ENCODE measurements at places on chromosomes 12 and 14.

- no peak for DNase-seq
Observed at GRCh38 chr14:64702493-64703394, 1.5 kb upstream of the PLEKHG3 start.

DNA sequence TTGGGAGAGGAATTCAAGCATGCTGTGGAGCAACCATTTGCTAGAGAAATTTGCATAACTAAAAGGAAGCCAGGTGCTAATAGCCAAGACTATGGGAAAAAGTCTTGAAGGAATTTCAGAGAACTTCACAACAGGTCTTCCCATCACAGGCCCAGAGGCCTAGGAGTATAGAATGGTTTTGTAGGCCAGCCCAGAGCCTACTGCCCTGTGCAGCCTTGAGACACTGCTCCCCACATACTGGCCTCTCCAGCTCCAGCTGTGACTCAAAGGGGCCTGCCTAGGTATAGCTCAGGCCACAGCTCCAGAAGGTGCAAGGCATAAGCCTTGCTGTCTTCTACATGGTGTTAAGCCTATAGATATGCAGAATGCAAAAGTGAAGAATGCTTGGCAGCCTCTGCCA, 227.1 kb downstream of the SLC2A13 start:
- DNase-seq = no peak

- DNase-seq = no peak
Observed at GRCh38 chr12:29730481-29730880, 53.3 kb downstream of the TMTC1 start.

DNA sequence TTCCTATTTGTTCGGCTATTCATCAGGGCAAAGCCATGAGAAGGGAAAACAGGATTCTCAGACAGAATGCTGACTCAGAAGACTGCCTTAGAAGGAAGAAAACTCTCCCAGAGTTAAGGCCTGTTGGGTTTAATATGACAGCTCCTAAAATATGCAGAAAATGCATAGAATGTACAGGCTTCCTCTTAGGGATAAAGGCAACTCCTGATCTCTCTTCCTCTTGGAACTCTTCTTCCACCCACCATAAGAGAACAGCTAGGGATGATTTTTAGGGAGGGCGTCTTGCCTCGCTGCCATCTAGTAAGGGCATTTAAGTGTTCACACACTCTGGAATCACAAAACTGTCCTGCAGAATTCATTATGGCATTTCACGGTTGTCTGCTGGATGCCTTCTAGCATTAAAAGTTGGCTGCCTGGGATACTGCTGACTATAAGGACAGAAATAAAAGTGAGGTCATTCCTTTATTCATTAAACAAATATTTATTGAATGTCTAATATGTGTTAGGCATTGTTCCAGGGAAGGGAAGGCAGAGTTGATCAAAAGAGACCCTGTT, 73.7 kb downstream of the DCAF5 start:
- no peak for DNase-seq

DNA sequence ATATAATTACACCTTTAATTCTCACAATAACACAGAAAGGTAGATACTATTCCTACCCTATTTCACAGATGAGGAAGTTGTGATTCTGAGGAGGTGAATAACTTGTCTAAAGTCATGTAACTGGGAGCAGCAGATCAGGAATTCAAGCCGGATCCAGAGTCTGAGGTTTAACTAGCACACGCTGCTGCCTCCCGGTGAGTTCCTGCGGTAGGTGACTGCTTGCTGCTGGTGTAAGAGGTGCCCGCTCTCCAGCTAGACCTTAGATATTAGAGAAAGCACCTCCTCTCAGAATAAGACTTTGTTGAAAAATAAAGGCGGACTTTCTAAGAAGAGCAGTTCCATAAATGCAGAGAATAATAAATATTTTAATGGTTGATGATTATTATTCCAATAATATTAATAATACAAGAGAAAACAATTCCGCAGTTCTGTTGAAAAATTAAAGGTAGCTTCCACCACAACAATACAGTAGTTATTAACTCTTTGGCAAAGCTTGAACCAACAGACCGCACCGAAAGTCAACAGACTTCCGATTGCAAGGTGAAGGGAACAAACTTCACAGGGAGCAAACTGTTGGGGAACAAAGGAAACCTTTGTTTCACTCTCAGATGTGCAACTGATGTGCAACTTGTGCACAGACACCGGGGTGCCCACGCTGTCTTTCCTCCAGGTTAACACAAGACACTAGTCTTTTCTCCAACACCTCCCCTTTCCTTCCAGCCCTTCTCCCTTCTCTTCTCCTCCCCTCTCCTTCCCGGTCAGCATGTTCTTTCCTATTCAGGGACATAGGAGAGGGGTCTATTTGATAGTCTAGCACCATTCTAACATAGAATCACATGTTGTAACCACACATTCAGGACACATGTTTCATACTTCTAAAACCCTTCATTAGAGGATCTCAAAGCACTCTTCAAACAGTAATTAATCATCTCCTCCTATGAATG, 73.2 kb upstream of the EGLN3 start:
- DNase-seq = no peak

- no peak for DNase-seq
Observed at GRCh38 chr12:49702676-49703215, 4.5 kb downstream of the FMNL3 start.

GRCh38 chr12:16030744-16031143, 119.6 kb downstream of the DERA start:
- DNase-seq = no peak

DNA sequence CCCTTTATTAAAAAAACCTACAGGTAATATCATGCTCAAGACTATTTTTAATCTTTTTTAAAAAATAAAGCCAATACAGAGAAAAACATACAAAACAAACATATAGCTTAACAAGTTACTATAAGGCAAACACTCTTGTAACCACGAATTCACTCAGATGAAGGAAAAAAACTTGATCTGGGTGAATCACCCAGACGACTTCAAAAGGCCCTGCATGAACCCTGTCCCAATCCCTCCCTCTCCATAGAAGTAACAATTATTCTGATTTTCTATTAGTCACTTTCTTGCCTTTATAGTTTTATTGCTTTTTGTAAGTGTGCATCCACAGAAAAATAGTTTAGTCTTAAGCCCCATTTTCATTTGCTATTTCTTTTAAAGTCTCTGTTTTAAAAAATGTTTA, 72.6 kb downstream of the LRP6 start:
- DNase-seq = no peak

GRCh38 chr14:88092529-88092928, 87.6 kb downstream of the GPR65 start:
- no peak for DNase-seq

GRCh38 chr12:121892673-121893561, 4.3 kb downstream of the PSMD9 start:
- no peak for DNase-seq

DNA sequence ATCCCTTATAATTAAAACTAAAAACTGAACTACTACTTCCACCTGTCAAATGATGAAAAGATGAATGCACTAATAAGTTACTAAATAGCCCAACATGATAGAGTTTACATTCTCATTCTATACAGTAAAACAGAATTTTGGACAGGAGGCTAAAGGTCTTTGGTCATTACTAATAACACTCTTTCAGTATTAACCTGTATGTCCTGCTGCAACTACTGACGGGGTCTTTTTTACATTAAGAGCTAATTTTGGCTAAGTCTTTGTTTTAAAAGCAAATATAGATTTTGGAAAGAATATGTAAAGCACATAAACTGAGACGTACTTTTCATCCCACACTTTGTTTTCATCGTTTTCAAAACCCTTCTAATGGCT, 175.4 kb upstream of the CDKN3 start:
- DNase-seq = no peak

DNA sequence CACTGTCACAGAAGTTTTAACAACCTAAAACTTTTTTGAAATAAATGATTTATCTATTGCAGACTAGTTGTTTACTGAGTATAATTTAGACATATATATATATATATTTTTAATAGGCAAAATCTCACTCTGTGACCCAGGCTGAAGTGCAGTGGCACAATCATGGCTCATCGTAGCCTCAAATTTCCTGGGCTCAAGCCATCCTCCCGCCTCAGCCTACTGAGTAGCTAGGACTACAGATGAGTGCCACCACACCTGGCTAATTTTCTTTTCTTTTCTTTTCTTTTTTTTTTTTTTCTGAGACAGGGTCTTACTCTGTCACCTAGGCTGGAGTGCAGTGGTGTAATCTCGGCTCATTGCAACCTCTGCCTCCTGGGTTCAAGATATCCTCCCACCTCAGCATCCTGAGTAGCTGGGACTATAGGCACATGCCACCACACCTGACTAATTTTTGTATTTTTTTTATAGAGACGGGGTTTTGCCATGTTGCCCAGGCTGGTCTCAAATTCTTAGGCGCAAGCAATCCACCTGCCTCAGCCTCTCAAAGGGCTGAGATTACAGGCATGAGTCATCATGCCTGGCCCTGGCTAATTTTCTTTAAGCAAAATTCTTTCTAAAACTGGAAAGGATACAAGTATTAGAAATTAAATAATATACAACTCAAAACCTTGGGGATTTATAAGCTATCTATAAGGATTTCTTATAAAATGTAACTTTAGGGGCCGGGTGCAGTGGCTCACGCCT, 23.1 kb downstream of the EEA1 start:
- no peak for DNase-seq

- DNase-seq = no peak
Observed at GRCh38 chr12:94571556-94571955, 78.8 kb downstream of the TMCC3 start.

- no peak for DNase-seq
Observed at GRCh38 chr14:52706286-52706685, 714 bp upstream of the PSMC6 start.

GRCh38 chr12:46815809-46816208, 10.0 kb downstream of the SLC38A4 start:
- no peak for DNase-seq

GRCh38 chr14:88181072-88181471, 142.0 kb downstream of the KCNK10 start:
- DNase-seq = no peak

GRCh38 chr14:85483037-85483436, 46.9 kb upstream of the FLRT2 start:
- DNase-seq = no peak

DNA sequence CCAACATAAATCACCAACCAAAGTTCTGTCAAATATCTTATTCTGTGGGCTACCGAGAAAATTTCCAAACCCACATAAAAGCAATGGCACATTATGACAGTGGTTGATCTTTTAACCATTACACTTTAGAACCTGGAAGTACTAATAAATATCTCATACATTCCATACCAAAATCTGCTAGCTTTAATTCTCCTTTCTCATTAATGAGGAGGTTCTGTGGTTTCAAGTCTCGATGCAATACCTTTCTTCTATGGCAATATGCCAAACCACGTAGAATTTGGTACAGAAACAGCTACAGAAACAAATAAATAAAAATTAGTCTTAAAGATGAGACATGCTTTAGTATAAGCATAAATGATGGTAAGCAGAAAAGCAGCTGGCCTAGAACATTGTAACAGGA, 100.7 kb downstream of the ELK3 start:
- DNase-seq = no peak

DNA sequence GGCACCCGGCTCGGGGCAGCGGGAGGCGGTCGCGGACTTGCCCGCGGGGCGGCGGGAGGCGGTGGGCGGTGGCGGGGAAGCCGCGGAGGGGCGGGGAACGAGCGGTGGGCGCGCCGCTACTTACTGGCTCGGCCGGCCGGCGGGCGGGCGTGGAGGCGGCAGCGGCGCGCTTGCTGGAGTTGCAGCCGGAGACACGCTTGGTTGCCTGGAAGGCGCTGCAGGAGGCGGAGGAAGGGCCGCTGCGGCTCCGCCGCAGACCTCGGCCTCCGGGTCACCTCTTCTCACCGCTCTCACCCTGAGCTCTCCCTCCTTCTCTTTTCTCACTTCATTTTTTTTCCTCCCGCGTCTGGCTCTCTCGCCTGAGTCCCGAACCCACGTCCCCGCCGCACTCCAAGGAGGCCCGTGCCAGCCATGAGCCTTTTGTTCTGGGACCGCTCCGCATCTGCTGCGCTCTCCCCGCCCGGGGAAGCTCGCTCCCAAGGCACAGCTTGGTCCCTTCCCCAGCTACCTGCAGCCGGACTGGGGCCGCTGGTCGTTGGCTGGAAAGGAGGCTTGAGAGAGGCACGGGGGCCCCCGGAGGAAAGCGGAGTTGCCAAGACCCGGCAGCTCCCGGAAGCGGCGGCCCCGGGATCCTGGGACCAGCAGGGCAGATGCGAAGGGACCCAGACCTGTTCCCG, 592 bp upstream of the KCNK10 start:
- DNase-seq = no peak

- no peak for DNase-seq
Observed at GRCh38 chr12:10716704-10717315, 6.3 kb downstream of the YBX3 start.

Data from naive thymus-derived CD8-positive, alpha-beta T cell (primary cell).